ENCODE measurements at places on chromosomes 13 and 19. TPM values are rescaled to one million over a fixed set of nuclear protein-coding genes. Genes with fewer than 3 reads are reported as not detected.

DNA sequence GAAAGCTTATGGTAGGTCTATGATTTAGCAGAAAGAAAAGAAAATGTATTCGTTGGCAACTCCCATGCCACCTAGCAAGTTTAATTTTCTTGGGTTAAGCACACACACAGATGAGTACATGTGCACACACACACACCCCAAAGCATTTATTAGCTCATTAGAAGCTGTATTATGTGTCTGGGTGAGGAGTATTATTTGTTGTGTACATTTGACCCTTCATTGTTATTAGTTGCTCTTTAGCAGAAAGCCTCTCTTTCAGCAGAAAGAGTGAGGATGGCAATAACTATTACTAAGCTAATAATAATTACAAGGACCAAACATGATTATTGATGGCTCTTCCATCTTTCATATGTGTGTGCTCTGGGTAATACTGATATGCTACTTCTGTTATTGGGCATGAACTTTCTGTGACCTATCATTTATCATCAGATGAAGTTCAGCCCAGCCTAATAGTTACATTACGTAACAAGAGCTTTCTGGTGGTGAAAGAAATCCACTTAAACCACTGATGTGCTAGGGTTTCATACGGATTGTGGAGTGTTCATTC lies 177.4 kb upstream of the OBI1 start:
- H3K27me3 ChIP-seq, result no peaks in the 10 kb centered on the region
- DNase-seq, result no peak
- no peaks in the 10 kb centered on the region for H3K4me1 ChIP-seq
- H3K4me3 ChIP-seq, result no peak overlapping the region

DNA sequence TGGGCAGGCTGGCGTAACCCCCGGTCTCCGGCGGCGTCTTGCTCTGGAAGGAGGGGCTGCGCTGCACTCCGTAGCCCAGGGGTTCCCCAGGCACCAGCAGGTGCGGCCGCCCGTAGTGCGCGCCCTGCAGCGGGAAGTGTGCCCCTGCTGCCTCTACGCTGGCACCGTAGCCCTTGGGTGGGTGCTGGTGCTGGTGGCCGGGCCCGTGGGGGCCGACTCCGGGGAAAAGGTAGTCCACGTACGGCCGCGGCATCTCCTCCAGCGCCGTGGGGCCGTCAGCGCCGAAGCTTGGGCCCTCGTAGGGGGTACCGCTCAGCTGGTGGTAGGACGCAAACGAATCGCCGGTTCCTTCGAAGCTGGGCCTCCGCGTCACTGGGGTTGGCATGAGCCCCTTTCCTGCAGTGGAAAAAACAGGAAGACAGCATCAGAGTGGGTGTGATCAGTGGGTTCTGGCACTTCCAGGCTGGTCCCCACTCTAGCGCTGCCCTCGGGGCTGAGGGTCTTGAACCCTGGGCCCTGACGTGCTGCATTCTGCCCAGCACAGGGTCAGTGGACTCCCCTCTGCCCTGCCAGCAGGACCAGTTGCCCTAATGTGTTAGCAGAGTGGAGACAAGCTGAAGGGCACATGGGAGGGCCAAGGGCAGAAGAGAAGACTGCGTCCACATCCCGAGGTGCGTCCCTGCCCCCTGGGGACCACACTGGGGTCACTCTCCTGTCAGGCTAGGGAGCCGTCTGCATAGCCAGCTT lies 72.3 kb downstream of the LATS2 start:
- no peak for DNase-seq
- H3K4me1 ChIP-seq, result peaks cover 4% of the 10 kb centered on the region
- no peaks in the 10 kb centered on the region for H3K27me3 ChIP-seq
- H3K36me3 ChIP-seq, result peaks cover 16% of the 10 kb centered on the region
- H3K4me3 ChIP-seq, result no peak overlapping the region

- H3K4me3 ChIP-seq, result no peak overlapping the region
- no peaks in the 10 kb centered on the region for H3K4me1 ChIP-seq
- H3K27ac ChIP-seq, result no peak overlapping the region
- no peaks in the 10 kb centered on the region for H3K36me3 ChIP-seq
Measured at GRCh38 chr13:66312312-66313087, 917.6 kb downstream of the PCDH9 start.

DNA sequence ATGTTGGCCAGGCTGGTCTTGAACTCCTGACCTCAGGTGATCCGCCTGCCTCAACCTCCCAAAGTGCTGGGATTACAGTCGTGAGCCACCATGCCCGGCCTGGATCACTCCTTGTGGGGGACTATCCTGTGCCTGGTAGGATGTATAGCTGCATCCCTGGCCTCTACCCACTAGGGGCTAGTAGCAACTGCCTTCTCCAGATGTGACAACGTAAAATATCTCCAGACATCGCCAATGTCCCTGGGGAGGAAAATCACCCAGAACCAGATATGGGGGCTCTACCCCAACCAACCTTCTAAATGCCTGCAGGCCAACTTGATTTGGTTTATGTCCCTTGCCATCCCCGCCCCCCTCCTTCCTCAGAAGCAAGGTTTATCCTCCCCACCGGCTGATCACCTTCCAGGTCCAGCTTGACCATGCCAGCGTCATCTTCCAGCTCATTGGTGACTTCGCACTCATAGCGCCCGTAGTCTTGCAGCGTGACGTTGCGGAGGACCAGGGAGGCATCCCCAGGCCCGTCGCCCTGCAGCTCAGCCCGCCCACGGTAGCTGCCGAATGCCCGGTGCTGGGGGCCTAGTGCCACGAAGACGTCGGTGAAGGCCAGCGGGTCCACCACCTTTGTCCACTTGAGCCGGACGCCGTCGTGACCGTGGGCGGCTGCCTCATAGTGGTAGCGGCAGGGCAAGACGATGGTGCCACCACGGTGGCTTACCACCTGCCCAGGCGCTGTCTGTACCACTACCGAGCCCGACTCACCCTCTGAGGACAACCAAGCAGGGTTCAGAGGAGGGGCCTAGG lies 12.5 kb downstream of the TM6SF2 start:
- peaks cover 5% of the 10 kb centered on the region for H3K4me1 ChIP-seq
- no peak overlapping the region for H3K27ac ChIP-seq
- DNase-seq, result no peak
- H3K4me3 ChIP-seq, result no peak overlapping the region

DNA sequence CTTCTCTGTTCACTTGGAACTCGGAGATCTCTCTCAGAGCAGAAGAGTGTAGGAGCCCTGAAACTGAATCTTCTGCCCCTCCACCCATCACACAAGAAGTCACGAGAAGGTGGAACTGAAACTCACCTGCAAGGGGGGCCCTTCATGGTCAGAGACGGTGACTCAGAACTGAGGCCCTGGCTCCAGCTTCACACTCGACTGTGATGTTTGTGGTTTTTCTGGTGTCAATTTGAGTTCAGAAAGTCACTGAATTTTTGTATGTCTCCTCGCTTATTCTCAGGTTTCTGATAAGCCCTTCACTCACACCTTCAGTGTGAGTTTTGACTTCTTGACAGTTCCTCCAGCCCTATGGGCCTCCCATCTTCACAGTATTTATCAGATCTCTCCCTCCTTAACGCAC lies 23.1 kb downstream of the SIGLEC5 start:
- H3K36me3 ChIP-seq, result no peaks in the 10 kb centered on the region
- peaks cover 8% of the 10 kb centered on the region for H3K27me3 ChIP-seq
- H3K4me3 ChIP-seq, result no peak overlapping the region
- no peaks in the 10 kb centered on the region for H3K4me1 ChIP-seq

- H3K27ac ChIP-seq, result no peak overlapping the region
- H3K4me3 ChIP-seq, result no peak overlapping the region
- DNase-seq, result no peak
- peaks cover 60% of the 10 kb centered on the region for H3K36me3 ChIP-seq
Measured at GRCh38 chr13:110425444-110425780, 118.3 kb downstream of the COL4A2 start.

DNA sequence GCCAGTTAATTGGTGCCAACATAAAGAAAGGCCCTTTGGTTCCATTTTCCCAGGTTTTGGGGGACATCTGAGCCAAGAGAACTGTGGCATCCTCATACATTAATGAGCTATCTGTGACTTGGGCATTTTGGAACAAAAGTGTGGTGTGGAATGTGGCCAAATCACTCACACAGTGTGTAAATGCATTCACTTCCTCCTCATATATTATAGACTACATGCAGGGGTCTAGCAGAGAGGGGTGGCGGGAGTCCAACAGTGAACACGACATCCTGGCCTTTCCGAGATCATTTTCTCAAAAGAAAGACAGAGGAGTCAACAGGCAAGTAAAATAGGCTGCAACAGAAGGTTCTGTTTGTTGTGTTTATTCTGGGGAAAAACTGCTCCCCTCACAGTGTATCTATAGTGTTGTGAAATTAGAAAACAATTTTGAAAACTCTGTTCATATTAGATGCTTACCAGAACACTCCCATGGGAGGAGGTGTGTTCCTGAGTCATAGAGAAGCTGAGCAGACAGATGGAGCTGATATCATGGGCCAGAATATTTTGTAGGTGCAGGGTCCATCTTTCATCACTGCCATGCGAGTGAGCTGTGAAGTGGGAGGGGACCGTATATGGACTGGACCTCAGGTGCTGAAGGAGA lies 36.9 kb downstream of the PABPC3 start:
- no peak overlapping the region for H3K4me3 ChIP-seq
- no peaks in the 10 kb centered on the region for H3K4me1 ChIP-seq
- H3K36me3 ChIP-seq, result no peaks in the 10 kb centered on the region
- peaks cover 36% of the 10 kb centered on the region for H3K27me3 ChIP-seq
- H3K27ac ChIP-seq, result no peak overlapping the region
- no peak for DNase-seq

- H3K4me3 ChIP-seq, result no peak overlapping the region
- no peaks in the 10 kb centered on the region for H3K4me1 ChIP-seq
- no peaks in the 10 kb centered on the region for H3K36me3 ChIP-seq
Measured at GRCh38 chr13:47036294-47037008, 139.6 kb upstream of the HTR2A start.

- no peak overlapping the region for H3K27ac ChIP-seq
- no peak for DNase-seq
- H3K27me3 ChIP-seq, result peaks cover 25% of the 10 kb centered on the region
- no peaks in the 10 kb centered on the region for H3K4me1 ChIP-seq
Measured at GRCh38 chr19:32287086-32287485, 58.3 kb upstream of the ZNF507 start.

GRCh38 chr13:26254583-26255111 lies 718 bp downstream of the CDK8 start:
- H3K4me3 ChIP-seq, result peak overlapping the region; percentile 98
- H3K4me1 ChIP-seq, result peaks cover 11% of the 10 kb centered on the region
- H3K27me3 ChIP-seq, result no peaks in the 10 kb centered on the region

The KLK2 gene
- total RNA-seq, result not detected

DNA sequence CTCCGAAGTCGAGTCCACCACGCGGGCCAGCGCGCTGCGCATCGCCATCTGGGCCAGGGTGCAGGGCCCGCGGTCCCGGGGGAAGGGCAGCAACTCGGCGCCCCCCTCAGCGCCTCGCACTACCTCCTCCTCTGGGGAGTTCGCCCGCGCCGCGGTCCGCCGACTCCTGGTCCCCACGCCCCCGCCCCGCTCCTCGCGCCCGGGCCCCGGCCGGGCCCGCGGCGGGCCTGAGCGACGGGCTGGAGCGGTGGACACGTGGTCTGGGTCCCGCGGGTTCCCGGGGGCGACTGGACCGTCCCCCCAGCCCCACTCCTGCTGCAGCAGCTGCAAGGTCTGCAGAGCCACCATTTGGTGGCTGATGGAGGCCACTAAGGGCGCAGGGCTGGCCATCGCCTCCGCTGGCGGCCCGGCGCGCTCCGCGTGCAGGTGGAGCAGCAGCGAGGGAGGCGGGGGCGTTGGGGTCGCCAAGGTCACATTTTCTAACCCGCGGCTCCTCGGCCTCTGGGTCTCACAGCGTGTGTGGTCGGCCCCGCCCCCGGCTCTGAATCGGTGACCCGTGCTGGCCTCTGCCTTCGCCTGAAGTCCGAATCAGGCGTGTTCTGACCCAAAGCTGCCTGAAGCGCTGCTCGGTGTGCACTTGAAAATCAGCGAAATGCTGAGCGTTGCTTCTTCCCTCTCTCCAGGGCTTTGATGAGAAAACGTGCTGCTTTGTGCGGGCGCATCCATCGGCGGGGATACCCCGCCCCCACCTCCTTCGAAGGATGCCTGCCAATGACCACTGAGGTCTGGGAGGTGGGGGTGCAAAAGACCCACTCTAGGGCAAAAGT lies at the start of gene DLEU7:
Gene DLEU7 (minus strand): TSS at position 436 of the 827 bp plus-strand sequence. CDS start 46 bp downstream, at position 390.
- H3K4me1 ChIP-seq, result peaks cover 10% of the 10 kb centered on the region
- no peak within 1 kb of the TSS for H3K4me3 ChIP-seq
- H3K27me3 ChIP-seq, result peaks cover 19% of the 10 kb centered on the region
- H3K27ac ChIP-seq, result no peak within 1 kb of the TSS
- no peaks in the 10 kb centered on the region for H3K36me3 ChIP-seq

The NCR1 gene
- 0.38 TPM for total RNA-seq

DNA sequence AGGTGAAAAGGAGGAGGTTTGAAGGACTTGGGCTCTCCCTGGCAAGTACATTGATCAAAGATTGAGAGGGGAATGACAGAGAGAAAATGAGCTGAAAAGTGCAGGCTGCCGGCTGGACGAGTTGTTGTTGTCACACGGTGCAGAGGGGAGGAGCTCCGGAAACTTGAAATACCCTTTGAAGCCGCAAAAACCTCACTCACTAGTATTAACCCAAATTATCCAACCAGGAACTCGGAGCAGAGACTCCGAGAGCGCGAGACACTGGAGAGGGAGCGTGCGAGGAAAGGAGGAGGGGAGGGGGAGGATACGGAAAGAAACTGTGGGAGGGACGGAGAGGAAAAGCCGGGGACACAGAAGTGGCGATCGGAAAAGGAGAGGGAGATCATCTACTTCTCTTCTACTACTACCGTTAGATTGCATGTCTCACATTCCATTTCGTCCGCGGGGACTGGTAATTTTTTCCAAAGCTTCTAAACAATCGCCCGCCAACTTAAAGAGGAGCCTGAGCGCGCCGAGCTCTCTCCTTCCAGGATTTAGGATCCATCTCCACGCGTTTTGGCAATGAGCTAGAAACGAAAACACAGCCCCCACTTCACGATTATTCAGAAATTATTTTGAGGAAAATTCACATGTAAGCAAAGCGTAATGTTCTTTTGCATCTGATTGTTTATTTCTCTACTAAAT lies at the start of gene DACH1:
Gene DACH1 (minus strand): TSS at position 74 of the 684 bp plus-strand sequence.
- DNase-seq, result peak; percentile 71
- H3K27me3 ChIP-seq, result peaks cover 13% of the 10 kb centered on the region
- peak within 1 kb of the TSS; percentile 69 for H3K4me3 ChIP-seq
- peak within 1 kb of the TSS; percentile 91 for H3K27ac ChIP-seq
- peaks cover 11% of the 10 kb centered on the region for H3K4me1 ChIP-seq
- no peaks in the 10 kb centered on the region for H3K36me3 ChIP-seq

- no peak for DNase-seq
- no peak overlapping the region for H3K27ac ChIP-seq
- H3K36me3 ChIP-seq, result peaks cover under 1% of the 10 kb centered on the region
Measured at GRCh38 chr13:114078461-114079451, 53.7 kb downstream of the RASA3 start.

The CDX2 gene
- not detected for total RNA-seq

- H3K4me1 ChIP-seq, result no peaks in the 10 kb centered on the region
- no peak for DNase-seq
- no peak overlapping the region for H3K4me3 ChIP-seq
- no peaks in the 10 kb centered on the region for H3K27me3 ChIP-seq
- no peaks in the 10 kb centered on the region for H3K36me3 ChIP-seq
- no peak overlapping the region for H3K27ac ChIP-seq
Measured at GRCh38 chr13:107360010-107360409, 792.1 kb upstream of the ARGLU1 start.

The ITGBL1 gene
- 2.2 TPM for total RNA-seq

Measured in heart right ventricle (tissue), 16 donors.